Upper lobe of right lung (tissue), 1 donor: ENCODE measurements at places on chromosomes 3 and 15. TPM values are rescaled to one million over a fixed set of nuclear protein-coding genes. Genes with fewer than 3 reads are reported as not detected.

The GOLGA6B gene
- total RNA-seq: not detected

The DNAJC19 gene
- total RNA-seq: 40.4 TPM

The IL17RD gene
- 1.1 TPM for total RNA-seq

The WDR76 gene
- 6.2 TPM for total RNA-seq

The NDN gene
- total RNA-seq: 30.7 TPM

The ARNT2 gene
- 12.9 TPM for total RNA-seq

The NUSAP1 gene
- total RNA-seq: 6.7 TPM

The PLA1A gene
- total RNA-seq: 37.6 TPM

The ASB14 gene
- not detected for total RNA-seq

The CACNA2D2 gene
- total RNA-seq: 119 TPM

The C3orf33 gene
- 4.5 TPM for total RNA-seq

The SKOR1 gene
- 0.52 TPM for total RNA-seq

The ACKR2 gene
- 5.2 TPM for total RNA-seq

The LRRN1 gene
- total RNA-seq: 5.2 TPM

The DUOXA2 gene
- total RNA-seq: not detected

The SEMA3B gene
- 120 TPM for total RNA-seq

The LCMT2 gene
- total RNA-seq: 8.1 TPM

The GYG1 gene
- 45.6 TPM for total RNA-seq

The CPNE9 gene
- total RNA-seq: 0.90 TPM

The MYL3 gene
- total RNA-seq: 3.8 TPM

The STRIT1 gene
- not detected for total RNA-seq

The PYGO1 gene
- total RNA-seq: 11.1 TPM

The NR2F2 gene
- 88.1 TPM for total RNA-seq

The LDHAL6B gene
- total RNA-seq: not detected

The PLAAT1 gene
- total RNA-seq: 0.96 TPM

The FGF12 gene
- total RNA-seq: 3.2 TPM

The HEMK1 gene
- 28.3 TPM for total RNA-seq

The ZCWPW2 gene
- 0.96 TPM for total RNA-seq

The ADGRG7 gene
- not detected for total RNA-seq

The KLF15 gene
- 44.6 TPM for total RNA-seq

The ARGFX gene
- total RNA-seq: not detected

The CCDC39 gene
- total RNA-seq: not detected

The MEGF11 gene
- 3.0 TPM for total RNA-seq

The PRICKLE2 gene
- 37.2 TPM for total RNA-seq

The ZNF860 gene
- 1.6 TPM for total RNA-seq

The LRRC31 gene
- total RNA-seq: 1.7 TPM

The LYZL4 gene
- not detected for total RNA-seq
